ENCODE measurements at places on chromosomes 4 and X. TPM values are rescaled to one million over a fixed set of nuclear protein-coding genes. Genes with fewer than 3 reads are reported as not detected.

DNA sequence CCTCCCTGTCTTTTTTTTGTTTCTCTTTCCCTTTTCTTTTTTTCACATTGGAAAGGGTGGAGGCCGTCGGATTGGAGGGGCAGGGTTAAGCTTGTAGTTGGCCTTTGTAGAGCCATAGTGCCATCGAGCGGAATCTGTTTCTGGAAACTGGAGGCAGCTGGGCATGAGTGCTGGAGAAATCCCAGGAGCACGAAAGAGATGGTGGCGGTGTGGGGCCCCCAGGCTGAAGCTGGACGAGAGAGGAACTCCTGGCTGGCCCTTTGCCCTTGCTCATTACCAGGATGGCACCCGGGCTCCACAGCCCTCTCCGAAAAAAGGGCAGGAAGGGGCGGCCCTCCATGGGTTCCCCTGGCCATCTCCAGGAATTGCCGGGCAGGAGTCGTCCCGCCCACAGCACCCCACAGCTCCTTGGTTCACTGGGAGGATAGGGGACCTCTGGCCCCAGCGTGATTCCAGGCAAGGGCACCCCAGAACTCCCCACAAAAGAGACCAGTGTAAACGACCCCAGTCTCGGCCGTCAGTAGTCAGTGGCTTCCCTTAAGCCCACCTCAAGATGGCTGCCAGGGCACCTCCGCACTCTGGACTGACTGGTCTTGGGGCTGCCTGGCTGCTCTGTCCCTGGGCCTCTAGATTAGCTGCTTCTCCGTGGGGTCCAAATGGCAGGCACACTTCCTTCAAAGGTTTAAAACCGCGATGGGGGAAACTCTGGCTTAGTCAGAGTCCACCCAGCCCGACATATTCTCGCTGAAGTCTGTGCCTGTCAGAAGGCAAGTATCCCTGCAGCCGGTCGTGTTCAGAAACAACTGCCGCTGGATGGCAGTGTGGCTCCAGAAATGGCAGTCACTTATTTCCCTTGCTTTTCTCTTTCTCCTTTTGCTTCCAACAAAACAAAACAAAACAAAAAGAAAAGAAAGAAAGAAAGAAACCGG lies 74.1 kb downstream of the NBDY start:
- DNase-seq: no peak

GRCh38 chr4:169341490-169341889 lies 70.7 kb upstream of the SH3RF1 start:
- peak; percentile 86 for DNase-seq

- DNase-seq: no peak
These were observed 258.7 kb upstream of the SLC7A11 start for GRCh38 chr4:138500869-138501268.

GRCh38 chr4:113943085-113943484 lies 36.4 kb downstream of the ARSJ start:
- no peak for DNase-seq

GRCh38 chr4:118281611-118282442 lies 71.0 kb downstream of the PRSS12 start:
- DNase-seq: peak; percentile 68

GRCh38 chr4:48651914-48652313 lies 128.2 kb downstream of the FRYL start:
- no peak for DNase-seq

DNA sequence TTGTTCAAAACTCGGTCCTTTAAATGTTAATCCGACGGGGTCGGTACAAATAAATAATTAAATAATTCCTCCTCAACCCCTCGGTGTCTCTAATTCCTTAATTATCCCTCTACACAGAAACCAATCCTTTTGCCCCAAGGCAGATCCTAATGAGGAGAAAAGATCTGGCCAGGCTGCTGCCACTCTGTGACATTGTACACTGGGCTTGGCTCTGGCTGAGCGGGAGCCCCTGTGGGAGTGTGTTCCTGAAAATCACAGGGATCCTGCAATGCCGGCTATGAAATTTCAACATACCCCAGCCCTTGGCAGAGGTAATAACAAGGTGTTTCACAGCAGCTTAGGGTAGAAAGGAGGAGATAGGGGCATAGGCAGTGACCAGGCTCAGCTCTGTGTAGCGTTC lies 96.0 kb downstream of the DHRSX start:
- DNase-seq: no peak

DNA sequence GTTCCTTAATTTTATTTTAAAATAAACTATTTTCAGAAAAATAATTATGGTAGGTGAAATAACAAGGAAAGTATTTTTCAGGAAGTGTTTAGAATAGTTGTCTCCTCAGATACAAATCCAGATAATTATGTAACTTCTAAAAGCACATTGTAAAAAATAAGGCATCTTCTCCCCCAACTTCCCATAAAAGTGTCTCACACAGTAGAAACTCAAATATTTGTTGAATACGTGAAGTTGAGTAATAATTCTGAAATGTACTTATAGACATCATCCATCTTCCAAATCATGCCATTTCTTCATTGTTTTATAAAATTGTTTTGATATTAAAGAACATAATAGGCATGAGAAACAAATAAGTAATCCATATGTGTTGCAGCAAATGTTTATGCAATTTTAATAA lies 18.0 kb downstream of the SHISA3 start:
- DNase-seq: no peak

DNA sequence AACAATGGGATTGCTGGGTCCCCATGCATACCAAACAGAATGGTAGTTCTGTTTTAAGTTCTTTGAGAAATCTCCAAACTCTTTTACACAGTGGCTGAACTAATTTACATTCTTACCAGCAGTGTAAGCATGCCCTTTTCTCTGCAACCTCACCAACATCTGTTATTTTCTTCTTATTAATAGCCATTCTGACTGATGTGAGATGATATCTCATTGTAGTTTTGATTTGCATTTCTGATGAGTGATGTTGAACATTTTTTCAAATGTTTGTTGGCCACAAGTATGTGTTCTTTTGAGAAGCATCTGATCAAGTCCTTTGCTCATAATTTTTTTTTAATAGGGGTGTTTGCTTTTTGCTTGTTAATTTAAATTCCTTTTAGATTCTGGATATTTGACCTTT lies 41.2 kb upstream of the ZMAT1 start:
- no peak for DNase-seq

DNA sequence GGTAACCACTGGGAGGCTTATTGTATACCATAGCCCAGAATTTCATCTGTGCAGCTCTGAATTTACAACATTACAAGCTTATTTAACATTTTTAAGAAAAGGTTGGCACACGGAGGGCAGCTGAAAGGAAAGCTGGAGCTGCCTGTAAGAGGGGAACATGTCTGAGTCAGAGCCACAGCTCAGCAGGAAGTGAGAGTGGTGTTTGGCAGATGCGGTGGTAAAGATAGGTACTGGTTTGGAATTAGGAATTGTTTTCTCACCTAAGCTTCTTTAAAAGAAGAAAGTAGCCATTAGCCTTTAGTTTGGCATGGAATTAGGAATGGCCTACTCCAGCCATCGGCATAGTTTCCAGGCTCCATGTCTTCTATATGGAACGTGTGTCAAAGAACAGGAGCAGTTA lies 172.5 kb upstream of the ANXA3 start:
- DNase-seq: no peak

GRCh38 chr4:102632241-102633065 lies 128.3 kb downstream of the MANBA start:
- no peak for DNase-seq

DNA sequence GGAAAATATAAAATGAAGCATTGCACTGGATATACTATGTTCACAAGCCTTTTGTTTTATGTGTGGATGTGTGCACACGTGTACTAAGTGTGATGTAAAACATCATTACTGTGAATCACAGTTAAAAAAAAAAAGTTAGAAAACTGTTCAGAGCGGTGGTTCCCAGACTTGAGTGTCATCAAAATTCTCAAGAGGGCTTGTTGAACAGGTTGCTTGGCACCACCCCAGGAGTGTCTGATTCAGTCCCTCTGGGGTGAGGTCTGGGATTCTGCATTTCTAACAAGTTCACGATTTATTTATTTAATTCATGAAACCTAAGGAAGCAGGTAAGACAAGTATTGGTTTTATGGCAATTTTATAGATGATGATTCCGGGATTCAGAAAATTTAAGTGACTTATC lies 1.8 kb downstream of the CENPU start:
- no peak for DNase-seq

DNA sequence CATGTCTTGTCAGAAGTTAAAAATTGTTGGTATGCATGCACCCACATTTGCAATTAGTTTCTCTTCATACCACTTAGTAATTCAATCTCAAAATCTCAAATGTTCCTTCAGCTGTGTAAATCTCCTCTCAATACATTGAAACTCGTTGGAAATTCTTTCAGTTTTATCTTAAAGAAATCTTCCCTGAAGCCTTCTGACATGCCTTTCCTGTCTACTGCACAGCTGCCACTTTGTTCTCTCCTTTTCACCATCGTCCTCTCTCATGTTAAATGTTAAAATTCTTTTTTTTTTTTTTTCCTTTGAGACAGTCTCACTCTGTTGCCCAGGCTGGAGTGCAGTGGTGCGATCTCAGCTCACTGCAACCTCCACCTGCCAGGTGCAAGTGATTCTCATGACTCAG lies 30.9 kb downstream of the MCUB start:
- DNase-seq: peak; percentile 26

DNA sequence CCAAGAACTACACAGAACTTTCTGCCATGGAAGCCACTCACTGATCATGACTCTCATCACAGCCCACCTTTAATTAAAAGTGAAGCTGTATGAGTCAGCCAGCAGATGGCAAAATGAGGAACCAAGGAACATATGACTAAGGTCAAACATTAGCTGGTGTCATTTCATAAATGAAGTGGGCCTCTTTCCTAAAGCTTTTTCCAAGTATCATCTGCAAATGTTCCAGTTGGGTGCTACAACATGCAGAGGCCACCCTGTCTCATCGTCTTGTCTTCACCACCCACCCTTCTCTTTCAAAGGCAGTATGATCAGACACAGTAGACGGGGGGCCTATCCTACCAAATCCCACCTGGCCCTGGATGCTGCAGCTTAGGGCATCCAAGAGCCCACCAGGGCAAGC lies 9.2 kb upstream of the EOLA1 start:
- DNase-seq: no peak

DNA sequence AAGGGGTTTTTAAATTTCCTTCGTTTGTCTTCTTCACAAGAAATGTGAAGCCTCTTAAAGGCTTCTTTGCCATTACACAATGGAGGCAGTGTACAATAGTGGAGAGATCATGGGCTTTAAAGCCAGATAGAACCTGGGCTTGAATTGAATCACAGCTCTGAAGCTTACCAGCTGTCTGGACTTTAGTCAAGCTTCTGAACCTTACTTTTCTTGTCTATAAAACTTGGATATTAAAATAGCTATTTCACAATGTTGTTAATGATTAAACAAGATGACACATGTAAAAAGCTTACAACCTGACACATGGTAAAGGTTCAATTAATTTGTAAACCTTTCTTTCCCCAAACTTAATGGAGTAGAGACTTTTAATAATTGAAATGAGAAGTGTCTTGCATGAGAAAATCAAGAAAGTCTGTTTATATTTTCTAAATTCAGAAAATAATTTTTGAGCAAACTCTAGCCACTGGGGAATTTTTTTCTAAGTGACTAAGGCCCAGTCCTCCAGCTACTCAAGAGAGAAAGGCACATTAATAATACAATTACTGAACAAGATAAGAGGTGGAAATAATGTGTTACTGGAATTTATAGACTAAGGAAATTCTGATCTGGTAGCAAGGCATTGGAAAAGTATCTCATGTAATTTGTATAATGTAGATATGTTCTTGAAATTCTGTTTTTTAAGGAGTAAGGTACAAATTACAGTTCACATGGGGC lies 21.7 kb upstream of the TBC1D8B start:
- DNase-seq: no peak

- no peak for DNase-seq
These were observed 6.1 kb upstream of the LEF1 start for GRCh38 chr4:108174856-108175255.

- DNase-seq: no peak
These were observed 25.6 kb upstream of the TEX13C start for GRCh38 chrX:125293850-125294780.

- DNase-seq: no peak
These were observed 276.0 kb downstream of the UNC5C start for GRCh38 chr4:95272797-95273196.

DNA sequence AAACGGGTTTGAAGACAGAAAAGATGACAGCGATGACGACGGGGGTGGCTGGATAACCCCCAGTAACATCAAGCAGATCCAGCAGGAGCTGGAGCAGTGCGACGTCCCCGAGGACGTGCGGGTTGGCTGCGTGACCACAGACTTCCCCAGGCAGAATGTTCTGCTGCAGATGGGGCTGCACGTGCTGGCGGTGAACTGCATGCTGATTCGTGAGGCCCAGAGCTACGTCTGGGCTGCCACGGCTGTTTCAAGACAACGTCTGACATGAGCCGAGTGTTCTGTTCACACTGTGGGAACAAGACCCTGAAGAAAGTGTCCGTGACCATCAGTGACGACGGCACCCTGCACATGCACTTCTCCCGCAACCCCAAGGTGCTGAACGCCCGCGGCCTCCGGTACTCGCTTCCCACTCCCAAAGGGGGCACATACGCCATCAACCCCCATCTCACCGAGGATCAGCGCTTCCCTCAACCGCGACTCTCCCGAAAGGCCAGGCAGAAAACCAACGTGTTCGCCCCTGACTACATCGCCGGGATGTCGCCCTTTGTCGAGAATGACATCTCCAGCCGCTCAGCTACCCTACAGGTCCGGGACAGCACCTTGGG lies 319.2 kb upstream of the SLC7A11 start:
- DNase-seq: no peak

- no peak for DNase-seq
These were observed 6.1 kb downstream of the XPNPEP2 start for GRCh38 chrX:129744861-129745321.

GRCh38 chrX:85851418-85851817 lies 195.9 kb downstream of the CHM start:
- no peak for DNase-seq

GRCh38 chr4:125529071-125529470 lies 214.3 kb downstream of the FAT4 start:
- no peak for DNase-seq

- peak; percentile 60 for DNase-seq
These were observed 134.5 kb downstream of the BTC start for GRCh38 chr4:74659576-74660411.

GRCh38 chrX:80011522-80011921 lies 3.0 kb upstream of the TBX22 start:
- no peak for DNase-seq

DNA sequence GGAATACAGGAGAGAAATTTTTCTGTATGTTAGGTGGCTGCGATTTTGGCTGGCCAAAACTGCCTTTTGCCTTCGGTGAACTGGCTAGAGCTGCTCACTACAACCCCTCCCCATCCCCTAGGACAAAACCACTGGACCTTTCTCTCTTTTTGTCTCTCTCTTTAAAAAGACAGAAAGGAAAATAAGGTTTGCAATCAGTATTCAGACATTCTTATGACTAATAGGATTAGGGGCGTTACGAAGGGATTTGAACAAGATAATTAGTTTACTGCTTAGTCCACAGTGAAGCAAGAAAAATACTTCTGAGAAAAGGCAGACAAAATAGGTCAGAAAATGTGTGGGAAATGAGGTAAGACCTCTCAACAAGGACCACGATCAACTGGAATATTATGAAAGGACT lies 180.4 kb downstream of the SLIT2 start:
- no peak for DNase-seq

Gene NHSL2
- total RNA-seq: not detected

Gene DGAT2L6
- not detected for total RNA-seq

Gene ANOS1
- total RNA-seq: not detected

Gene USP26
- total RNA-seq: not detected

Gene ART3
- 6.0 TPM for total RNA-seq

Gene HDX
- 15.9 TPM for total RNA-seq

Gene IL2
- total RNA-seq: not detected

Data from SJCRH30 (cell line).